ENCODE measurements at places on chromosomes 2 and 18. TPM values are rescaled to one million over a fixed set of nuclear protein-coding genes. Genes with fewer than 3 reads are reported as not detected.

- DNase-seq, result peak; percentile 25
These were observed 16.6 kb downstream of the NIF3L1 start for GRCh38 chr2:200905618-200906296.

DNA sequence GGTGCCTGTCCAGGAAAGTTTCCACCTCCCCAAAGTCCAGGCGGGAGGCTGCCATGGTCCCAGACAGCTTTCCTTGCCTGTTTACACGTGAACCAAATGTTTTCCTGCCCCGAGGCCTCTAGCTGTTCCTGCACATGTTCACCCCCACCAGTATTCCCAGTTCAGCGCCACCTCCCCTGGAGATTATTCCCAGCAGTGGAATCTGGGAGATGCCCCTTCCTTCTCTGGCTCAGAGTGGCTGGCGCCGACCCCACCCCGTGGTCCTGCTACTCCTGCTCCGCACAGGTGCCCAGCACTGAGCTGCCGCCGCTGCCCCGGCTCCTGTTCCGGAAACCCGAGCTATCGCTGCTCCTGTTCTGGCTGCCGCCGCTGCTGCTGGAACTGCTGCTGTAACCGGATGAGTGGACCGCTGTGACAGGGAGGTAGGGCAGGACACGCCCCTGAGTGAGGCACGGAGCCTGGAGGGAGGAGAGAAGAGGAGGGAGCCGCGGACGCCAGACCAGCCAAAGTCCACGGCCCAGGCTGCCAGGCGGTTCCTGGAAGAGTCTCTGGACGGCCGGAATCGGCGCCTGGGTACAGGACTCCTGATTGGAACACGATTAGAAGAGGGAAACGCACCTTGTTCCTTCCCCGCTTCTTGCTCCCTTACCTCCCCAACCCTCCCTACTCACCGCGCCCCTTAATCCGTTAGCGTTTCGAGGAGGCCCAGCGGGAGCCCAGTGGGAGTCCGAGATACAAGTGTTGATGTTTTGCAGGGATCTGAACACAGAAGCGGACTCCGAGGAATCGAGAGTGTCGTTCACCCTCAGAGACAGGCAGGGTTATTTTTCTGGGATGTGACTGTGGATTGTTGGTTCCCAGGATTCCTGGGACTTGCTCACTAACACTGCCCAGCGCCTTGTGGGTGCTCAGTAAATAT is at the start of gene PDE11A:
TSS of gene PDE11A (minus strand) at position 395 of the 919 bp plus-strand sequence. CDS start at position 55, 340 bp downstream.
- DNase-seq, result no peak

Gene SRD5A2
- total RNA-seq, result not detected

- DNase-seq, result no peak
These were observed 46.2 kb downstream of the FTCDNL1 start for GRCh38 chr2:199804831-199805230.

DNA sequence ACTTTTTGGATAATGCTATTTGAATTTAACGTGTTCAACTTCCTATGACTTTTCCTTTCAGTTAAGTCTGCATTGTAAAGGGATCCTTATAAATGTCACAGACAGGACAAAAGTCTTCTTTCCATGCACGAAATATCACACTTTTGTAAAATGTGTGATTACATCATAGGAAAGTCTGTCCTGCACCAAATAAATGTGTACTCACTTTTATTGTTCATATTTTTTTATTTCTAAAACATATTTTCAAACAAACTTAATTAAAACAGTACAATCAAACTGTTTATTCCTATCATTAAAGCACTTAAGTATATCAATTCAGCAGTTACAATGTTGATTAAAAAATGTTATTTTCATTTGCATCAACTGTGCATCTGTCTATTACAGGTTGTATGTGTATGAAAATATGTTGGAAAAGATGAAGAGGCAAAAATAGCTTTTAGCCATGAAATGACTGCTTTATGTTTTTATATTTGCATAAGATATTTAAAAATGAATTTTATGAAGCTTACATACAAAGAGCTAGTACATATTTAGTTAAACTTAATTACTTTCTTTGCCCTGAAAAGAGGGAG is 105.6 kb downstream of the CSRNP3 start:
- DNase-seq, result no peak

Measured in activated T-cell treated with anti-CD3 and anti-CD28 coated beads, Interleukin-2, amount 50 U/mL, for 4 hours (primary cell).